NCI-H146 (cell line): ENCODE measurements at places on chromosomes 5 and 9.

DNA sequence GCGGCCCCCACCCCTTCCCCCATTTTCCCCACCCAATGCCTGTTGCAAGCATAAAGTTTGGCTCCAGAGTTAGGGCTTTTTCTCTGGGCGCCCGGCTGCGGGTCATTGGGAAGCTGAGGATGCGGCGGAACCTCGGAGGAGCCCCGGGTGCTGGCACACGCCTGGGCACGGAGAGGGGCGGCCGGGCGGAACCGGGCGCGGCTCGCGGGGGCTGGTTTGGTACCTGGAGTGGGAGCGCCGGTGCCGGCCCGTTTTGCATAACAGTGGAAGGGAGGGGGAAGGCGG lies 1.2 kb downstream of the PPARGC1B start:
- DNase-seq = no peak

GRCh38 chr5:4208537-4208936 lies 612.9 kb downstream of the IRX1 start:
- no peak for DNase-seq

GRCh38 chr5:116542619-116543018 lies 32.0 kb downstream of the SEMA6A start:
- DNase-seq = no peak

DNA sequence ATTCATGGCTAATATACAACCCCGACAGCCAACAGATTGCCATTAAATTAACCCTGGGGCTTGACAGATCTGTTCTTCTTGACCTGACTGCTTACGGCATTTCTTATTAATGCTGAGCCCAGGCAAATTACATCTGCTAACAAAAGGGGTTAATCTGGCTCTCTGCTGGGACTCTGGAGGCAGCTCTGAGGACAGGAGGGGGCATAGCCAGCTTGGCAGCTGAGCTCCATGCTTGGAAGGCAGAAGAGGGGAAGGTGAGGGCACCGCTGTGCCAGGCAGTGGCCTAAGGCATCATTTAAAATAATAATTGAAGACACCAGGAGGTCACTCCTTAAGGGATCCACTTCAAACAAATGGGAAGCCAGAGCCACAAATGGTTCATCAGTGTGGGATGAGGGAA lies 126.0 kb upstream of the GPR151 start:
- DNase-seq = peak; percentile 4

- DNase-seq = peak; percentile 46
These were observed 77.4 kb upstream of the DMRT1 start for GRCh38 chr9:764105-764524.
